ENCODE measurements at places on chromosomes 2 and 18.
A peak's percentile ranks its signal among the peaks of the same experiment; 100 is the strongest.

DNA sequence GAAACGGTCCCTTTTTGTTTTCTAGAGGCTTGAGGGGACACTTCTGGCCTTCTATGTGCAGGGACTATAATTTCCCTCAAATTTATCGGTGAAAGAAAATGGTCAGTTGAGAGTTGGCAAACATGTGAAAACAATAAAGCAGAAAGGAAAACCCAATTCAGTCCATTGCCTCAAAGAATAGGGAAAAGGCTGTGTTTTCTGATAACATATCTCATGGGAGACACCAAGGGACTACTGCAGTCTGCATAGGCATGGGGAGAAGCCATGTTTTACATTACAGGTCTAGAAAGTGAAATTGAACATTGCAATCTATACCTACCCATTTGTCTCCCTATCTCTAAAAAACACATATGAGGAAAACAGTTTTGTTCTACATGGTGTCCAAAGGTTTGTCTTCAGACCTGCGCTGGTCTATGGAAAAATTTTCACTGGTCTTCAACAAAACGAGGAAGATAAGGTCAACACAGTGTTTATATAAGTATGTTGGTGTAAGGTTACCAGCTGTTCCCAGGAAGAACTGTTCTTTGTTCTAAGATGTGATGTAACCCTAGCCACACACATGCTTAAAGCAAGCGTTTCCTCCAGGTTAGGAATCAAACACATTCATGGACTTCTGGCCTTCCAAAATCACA lies 179.7 kb downstream of the MREG start:
- no peak for DNase-seq

DNA sequence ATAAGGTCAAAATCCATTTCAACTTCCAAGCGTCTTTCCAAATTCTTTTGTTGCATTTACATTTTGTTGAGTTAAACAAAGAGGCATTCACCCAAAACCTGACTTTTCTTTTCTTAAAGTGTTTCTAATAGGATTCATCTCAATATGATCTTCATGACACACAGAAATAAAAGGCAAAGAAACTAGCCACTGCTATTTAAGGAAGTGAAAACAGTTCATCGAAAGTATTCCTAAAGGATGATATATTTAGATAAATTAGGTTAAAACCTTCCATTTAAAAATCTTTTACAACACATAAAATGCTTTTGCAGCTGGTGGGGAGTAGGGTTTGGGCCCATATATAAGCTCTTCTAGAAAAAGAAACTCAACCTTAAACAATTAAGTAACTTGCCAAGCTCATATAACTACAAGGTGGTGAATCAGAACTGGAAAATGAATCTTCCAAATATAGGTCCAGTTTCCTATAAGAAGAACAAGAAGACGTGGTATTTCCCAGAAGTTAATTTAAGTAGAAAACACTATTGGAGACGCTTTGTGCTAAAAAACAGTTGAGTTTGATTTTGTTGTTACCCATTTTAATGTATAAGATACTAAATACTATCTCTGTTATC lies 336.0 kb upstream of the HNRNPA3 start:
- peak; percentile 12 for DNase-seq

GRCh38 chr2:134320930-134321329 lies 67.1 kb downstream of the MGAT5 start:
- DNase-seq: peak; percentile 60

- no peak for DNase-seq
Observed at GRCh38 chr2:176537932-176538331, 268.7 kb downstream of the MTX2 start.

GRCh38 chr2:39017334-39017733 lies 103.5 kb downstream of the SOS1 start:
- DNase-seq: no peak

DNA sequence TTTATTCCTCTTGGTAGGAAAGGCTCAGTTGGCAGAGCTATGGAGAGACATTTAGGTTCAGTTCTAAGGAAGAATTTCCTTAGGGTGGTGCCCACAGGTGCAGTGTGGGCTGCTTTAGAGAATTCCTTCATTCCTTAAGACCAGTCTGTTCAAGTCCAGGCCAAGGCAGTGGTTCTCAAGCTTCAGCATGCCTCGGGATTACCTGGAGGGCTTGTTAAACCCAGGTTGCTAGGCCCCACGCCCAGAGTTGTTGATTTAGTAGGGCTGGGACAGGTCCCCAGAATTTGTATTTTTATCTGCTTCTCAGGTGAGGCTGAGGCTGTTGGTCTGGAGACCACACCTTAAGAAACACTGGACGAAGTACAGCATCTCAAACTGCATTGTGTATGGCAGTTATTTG lies 68.9 kb downstream of the CERS6 start:
- no peak for DNase-seq

DNA sequence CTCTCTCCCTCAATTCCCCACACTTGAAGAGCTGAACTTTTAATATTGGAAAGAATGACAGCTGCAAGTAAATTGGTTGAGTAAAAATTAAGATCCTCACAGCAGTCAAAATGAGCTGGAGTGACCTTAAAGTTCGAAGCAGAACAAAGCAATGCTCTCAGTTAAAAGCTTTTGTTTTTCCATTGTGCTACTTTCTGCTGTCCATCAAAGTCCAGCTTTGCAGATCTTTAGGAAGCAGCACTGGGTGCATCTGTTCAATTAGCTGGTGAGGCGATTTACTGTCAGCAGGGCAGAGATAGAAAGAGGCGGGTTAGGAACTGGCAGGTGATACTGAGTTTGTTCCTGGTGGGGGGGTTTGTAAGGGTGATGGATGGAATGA lies 834.8 kb downstream of the CPS1 start:
- DNase-seq: no peak

DNA sequence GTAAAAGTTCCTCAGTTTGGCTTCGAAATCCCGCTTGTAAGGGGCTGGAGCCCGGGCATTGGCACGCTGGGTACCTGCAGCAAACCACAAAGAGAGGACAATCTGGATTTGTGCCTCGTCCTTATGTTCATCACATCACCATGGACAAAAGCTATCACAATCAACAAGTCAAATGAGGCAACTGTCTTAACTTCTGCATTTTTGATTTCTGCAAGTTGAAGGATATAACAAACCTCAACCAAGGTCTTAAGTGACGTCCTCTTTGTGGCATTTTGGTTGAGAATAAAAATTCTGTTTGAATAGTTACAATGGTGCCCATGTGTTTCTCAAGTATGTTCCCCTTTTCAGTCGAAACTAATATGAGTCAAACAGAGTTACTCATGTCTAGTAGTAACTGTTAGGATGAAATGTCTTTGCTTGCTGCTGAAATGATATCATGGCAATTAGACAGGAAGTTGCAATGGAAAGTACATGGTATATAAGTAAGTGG lies 70.8 kb upstream of the STK17B start:
- peak; percentile 88 for DNase-seq

- no peak for DNase-seq
Observed at GRCh38 chr2:222071911-222072310, 226.9 kb downstream of the PAX3 start.

- no peak for DNase-seq
Observed at GRCh38 chr2:219906114-219907010, 278.9 kb downstream of the SLC4A3 start.

- no peak for DNase-seq
Observed at GRCh38 chr2:215577356-215577755, 141.5 kb upstream of the FN1 start.

- no peak for DNase-seq
Observed at GRCh38 chr18:76484749-76485387, 10.2 kb downstream of the ZNF516 start.

- DNase-seq: no peak
Observed at GRCh38 chr2:233387667-233388528, 33.6 kb downstream of the DGKD start.

DNA sequence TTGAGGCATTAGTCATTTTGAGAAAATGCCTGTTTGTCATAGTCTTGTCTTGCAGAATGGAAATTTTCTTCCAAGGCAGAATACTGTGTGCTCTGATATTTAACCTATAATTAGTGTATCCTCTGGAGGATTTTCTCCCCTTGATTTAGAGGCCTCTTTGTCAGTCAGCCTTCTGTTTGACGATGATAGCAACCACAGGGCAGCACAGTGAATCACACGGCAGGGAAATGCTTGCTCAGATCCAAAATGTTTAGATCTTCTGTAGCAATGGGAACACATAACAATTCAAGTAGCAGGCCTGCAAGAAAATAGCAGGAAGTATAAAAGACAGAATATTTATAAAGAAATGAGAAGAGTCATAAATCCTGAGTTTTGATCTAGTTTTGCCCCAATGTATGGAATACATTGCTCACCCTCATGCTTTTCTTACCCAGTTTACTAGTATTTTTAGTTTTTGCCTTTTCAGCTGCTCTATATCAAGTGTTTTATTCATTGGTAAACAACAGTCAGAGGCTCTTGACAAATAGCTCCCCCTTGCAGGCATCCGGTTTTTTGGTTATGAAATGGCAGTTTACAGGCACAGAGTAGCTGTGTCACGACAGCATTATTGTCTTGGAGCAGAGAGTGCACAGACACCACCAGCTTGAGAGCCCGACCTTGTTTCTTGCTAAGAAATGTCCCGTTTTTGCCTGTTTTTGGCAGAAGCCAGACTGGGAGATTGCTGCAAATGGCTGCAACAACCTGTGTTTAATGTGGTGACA lies 185.1 kb downstream of the MYO3B start:
- peak; percentile 66 for DNase-seq

GRCh38 chr18:13241893-13242175 lies 23.3 kb downstream of the LDLRAD4 start:
- no peak for DNase-seq

GRCh38 chr2:162317861-162318327 lies 590 bp downstream of the IFIH1 start:
- peak; percentile 39 for DNase-seq

DNA sequence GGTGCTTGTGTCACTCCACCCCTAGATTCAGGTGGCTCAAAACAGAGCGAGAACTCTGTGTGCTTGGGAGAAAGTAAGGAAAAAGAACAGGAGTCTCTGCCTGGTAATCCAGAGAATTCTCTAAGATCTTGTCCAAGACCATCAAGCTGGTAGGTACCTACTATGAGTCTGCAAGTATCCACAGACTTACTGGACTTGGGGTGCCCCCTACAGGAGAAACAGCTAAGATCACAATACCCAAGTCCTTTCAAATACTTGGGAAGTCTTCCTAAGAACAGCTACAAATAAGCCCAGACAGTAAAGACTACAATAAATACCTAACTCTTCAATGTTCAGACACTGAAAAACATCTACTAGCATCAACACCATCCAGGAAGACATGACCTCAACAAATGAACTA lies 1143.6 kb upstream of the ACVR2A start:
- DNase-seq: peak; percentile 14

DNA sequence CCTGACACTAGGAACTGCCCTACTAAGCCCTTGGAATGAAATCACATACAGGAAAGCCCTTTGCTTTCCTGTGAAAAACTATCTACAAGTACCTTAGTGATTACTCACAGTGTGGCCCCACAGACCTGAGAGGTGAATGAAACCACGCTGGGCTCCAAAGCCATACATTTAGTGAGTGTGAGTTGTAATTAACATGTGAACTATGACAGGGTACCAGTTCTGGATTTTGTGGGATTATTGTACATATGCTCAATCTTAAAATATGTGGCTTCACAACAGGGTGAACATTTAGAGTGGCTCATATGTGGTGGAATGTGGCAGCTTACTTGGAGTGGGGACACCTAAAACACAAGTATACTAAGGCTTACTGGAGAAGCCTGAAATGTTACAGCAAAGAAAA lies 12.3 kb downstream of the KCTD1 start:
- peak; percentile 10 for DNase-seq

DNA sequence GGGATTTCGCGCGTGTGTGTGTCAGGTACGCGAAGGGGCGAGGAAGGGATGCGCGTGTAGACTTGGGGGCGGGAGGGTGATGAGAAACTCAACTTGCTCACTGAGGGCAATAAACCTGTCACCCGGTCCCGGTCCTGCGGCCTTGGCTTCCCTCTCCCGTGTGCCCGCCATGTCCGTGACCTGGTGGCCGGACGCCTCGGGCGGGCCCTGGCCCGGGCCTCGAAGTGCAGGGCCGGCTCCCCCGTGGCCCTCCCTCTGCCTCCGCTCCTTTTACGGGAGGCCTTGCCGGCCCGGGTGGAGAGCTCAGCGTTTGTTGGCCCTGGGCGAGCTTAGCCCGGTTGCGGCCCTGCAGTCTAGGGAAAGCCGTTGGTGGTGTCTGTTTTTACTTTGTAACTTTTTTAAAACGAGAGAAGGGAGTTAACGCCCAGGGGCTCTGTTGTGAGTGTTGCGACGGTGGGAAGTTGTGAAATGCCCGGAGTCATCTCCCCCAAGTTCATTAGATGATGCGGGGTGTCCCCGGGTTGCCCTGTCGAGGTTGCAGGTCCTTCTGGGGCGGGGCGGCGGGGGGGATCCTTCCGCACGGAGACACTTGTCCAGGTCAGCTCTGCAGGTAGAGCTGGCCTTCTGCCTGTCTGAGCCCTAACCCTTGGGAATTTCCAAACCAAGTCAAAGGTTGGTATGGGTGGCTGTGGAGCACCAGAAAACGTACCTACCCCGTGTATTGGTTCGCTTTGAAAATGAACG lies 883 bp downstream of the SMCHD1 start:
- DNase-seq: peak; percentile 61

DNA sequence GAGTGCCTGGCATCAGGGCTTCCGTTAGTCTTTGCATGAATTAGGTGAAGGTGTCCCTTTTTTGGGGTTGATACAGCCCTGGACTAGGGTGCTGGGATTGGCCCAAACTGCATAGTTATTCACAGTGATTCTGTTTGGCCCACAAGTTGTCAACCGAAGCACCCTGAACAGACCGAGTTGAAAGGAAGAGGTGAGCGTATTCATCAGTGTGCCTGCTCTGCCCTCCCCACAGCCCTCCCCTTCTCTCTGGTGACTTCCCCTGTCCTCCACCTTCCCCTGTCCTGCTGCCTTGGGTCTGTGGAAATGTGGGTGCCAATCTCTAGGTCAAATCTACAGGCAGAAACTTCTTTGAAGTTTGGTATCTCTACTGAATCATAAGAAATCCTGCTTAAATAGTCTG lies 330.5 kb downstream of the DYSF start:
- DNase-seq: no peak

DNA sequence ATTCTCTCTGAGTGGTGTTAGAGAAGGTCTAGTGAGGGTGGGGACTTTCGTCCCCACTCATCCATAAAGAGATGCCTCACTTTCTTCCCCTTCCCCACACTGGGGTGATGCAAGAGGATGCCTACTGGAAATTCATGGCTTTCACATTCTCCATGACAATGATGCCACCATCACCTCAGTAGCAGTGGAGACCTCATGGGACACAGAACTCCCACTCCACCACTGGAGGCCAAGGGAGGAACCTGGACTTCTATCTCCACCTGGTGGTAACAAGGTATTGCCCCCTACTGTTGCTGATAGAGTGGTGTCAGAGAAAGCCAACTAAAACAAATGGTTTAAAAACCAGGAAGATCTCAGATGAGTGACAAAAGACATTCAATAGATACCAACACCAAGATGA lies 110.9 kb downstream of the INHBB start:
- no peak for DNase-seq

- no peak for DNase-seq
Observed at GRCh38 chr2:23235736-23236135, 149.2 kb upstream of the KLHL29 start.

DNA sequence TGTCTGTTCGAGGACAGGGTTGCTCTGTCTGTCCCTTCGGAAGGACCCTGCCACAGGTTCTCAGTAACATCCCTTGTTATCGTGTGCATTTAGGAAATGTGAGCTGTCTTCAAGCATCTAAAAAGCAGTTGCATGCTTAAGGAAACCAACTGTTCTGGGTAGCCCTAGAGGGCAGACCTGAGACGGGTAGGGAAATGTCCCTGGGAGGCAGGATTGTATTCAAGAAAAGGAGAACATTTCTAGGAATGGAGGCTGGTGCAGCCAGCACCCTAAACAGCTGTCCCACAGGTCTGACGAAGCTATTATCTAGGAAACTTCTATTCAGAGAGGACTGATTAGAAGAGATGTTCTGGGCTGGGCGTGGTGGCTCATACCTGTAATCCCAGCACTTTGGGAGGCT lies 414.2 kb downstream of the NBAS start:
- no peak for DNase-seq

GRCh38 chr18:25274926-25275325 lies 77.0 kb downstream of the ZNF521 start:
- no peak for DNase-seq

Data from activated CD4-positive, alpha-beta T cell treated with anti-CD3 and anti-CD28 coated beads, Interleukin-2, Interleukin-6, amounts not matched to agents 100 ng/mL and 50 ng/mL, durations not matched to agents 16 hours and 8 hours (primary cell).